ENCODE measurements at places on chromosomes 13 and 19.
A peak's percentile ranks its signal among the peaks of the same experiment; 100 is the strongest.

GRCh38 chr13:62483774-62484173 lies 1068.1 kb upstream of the PCDH20 start:
- DNase-seq: no peak

GRCh38 chr13:23273498-23273897 lies 92.7 kb downstream of the SGCG start:
- no peak for DNase-seq

GRCh38 chr19:3132971-3133792 lies 2.7 kb upstream of the GNA15 start:
- peak; percentile 54 for DNase-seq

DNA sequence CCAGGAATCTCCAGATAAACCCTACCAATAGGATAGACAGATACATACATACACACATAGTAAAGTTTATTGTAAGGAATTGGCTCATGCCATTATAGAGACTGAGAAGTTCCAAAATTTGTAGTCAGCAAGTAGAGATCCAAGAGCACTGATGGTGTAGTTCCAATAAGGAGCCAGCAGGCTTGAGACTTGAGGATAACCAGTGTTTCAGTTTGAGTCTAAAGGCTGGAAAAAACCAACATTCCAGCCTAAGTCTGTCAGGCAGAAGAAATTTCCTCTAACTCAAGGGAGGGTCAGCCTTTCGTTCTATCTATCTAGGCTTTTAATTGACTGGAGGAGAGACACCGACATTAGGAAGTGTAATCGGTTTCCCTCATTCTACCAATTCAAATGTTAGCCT lies 110.2 kb upstream of the TSHZ3 start:
- DNase-seq: no peak

DNA sequence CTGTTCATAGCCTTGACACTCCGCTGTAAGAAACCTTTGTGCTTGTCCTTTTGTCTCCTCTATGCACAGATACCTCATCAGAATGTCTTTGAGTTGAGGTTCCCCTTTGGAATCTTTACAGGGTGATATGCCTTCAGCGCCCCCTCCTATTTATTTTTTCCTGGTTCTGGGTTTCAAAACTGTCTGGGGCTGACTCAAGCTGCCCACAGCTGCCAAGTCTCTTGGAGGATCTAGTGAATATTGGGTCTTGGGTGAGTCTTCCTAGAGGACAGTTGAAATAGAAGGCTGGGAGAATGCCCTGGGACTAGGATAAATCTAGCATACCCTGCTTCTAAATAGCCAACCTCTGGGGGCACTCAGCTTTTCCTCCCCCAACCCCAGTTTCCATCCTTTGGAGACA lies 930 bp downstream of the ZNF136 start:
- no peak for DNase-seq

DNA sequence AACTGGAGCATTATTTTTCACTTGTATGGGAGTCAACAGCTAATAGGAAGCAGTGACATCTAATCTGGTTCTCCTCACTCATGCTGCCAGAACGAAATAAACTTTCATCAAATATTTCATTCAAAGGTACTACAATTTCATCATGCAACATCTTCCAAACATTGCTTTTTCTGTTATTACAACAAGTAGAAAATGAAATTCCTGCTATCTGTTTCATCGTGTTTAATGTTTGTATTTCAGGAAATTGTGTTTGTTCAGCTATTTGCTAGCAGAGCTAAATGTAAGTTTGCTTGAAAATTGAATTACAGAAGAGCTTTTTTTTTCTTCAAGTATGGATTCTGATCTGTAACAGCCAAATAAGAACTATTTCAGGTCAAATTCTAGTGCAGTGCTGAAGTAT lies 90.1 kb downstream of the SLITRK6 start:
- DNase-seq: no peak

GRCh38 chr13:65343898-65344663 lies 1886.1 kb downstream of the PCDH9 start:
- no peak for DNase-seq
